ENCODE measurements at places on chromosomes 2 and 18.

DNA sequence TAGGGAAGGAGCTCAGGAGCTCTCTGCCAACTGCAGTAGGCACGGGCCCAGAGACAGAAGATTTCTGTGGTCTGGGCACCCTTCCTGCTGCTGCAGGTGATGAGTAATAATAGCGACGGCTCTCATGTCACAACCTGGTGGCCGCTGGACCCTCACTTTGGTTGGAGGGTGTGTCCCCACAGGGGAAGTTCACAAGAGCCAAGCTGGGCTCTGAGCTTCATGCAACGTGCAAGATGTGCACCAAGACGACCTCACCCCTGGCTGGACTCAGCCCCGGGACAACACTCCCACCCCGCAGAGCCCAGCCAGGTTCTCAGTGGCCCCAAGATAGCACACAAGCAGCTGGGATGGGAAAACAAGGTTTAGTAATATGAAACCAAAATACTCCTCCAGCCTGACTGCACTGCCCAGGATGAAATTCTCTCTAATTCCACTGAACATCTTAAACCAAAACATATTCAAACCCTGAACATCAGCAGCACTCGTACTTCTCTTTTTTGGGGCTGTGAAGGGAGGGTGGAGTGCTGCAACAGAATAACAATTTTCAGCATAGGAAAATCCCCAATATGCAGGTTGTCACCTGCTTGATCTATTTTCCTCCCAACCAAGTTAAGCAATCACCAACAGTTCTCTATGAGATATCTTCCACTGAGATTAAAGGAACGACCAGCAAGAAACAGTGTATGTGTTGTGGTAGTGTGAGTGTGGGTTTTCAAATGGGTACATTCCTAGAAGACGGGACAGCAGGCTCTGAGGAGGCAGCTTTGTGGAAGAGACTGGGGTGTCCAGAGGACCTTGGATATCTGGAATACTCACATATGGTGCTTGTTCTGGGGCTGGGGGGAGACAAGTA lies 26.5 kb downstream of the BCL2 start:
- DNase-seq, result no peak

DNA sequence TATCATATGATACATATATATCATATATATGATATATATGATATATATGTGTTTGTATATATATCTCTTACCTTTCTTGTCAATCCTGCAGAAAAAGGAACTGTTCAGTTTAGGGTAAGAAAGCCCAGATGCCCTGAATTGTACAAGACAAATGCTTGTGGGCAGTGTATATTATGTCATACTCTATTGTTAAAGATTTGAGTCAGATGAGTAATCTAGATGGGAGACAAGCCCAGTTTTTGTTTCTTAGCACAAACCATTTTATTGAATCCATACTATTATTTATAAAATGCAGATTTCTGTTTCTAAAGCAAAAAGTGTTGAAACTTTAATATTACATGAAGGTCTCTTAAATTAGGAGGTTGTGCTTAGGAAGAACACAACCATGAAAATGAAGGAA lies 90.6 kb downstream of the VRK2 start:
- peak; percentile 44 for DNase-seq

GRCh38 chr18:51610481-51610880 lies 413.0 kb upstream of the MEX3C start:
- DNase-seq, result no peak

DNA sequence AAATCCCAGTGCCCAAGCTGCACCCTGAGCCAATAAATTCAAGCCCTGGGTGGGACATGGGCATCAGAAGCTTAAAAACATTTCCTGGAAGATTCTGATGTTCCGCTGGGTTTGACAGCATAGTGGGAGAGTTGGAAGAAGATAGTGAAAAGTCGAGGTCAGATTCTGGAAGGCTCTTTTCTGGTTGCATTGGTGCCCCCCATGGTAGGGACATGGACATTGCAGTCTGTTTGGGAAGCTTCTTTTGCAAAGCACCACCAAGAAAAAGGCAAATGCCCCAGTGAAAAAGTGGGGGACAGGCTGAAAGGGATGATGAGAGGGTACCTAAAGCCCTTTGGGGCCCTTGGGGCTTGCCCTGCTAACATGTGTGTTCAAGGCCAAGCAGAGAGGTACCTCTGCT lies 21.0 kb downstream of the MERTK start:
- no peak for DNase-seq
